Right renal cortex interstitium (tissue), 3 donors: ENCODE measurements at places on chromosomes 7 and 10. TPM values are rescaled to one million over a fixed set of nuclear protein-coding genes. Genes with fewer than 3 reads are reported as not detected.

The UPK3BL2 gene
- 5.0 TPM for polyA plus RNA-seq

The MEOX2 gene
- 2.1 TPM for polyA plus RNA-seq

The SFRP5 gene
- 0.07 TPM for polyA plus RNA-seq

The PDLIM1 gene
- 76.2 TPM for polyA plus RNA-seq

The PWWP2B gene
- 9.7 TPM for polyA plus RNA-seq

The PRKG1 gene
- 15.4 TPM for polyA plus RNA-seq

The KCND2 gene
- 2.0 TPM for polyA plus RNA-seq

The THNSL1 gene
- 16.7 TPM for polyA plus RNA-seq

The ZSCAN25 gene
- 16.3 TPM for polyA plus RNA-seq

The CYP2C9 gene
- polyA plus RNA-seq: 1.8 TPM

The TMEM196 gene
- not detected for polyA plus RNA-seq
